ENCODE measurements at places on chromosomes 16 and 17.

GRCh38 chr17:28078341-28079229 lies 36.1 kb downstream of the NLK start:
- DNase-seq = no peak

- peak; percentile 23 for DNase-seq
Observed at GRCh38 chr17:19812407-19812806, 55.3 kb downstream of the ULK2 start.

DNA sequence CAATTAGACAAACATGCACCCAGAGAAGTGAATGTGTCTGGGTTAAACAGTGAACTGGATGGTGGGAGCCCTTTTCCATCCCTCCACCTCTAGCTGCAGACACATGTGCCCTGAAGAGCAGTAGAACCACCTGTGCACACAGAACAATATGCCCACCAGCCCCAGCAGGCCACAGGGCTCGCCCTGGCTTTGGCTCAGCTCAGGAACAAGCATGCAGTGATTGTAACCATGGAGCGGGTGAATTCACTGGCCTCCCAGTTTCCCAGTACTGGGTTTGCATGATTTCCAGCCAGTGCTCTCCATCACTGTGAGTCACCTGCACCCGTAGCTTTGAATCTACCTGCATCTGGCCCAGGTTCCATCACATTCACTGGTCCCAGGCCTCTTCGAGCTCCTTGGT lies 5.2 kb downstream of the GPR179 start:
- no peak for DNase-seq

GRCh38 chr16:19239511-19240155 lies 45.9 kb upstream of the CLEC19A start:
- DNase-seq = no peak

GRCh38 chr17:7687908-7688807 lies at the start of gene WRAP53:
TSS of gene WRAP53 (plus strand) at chr17:7688477. CDS start at chr17:7688649, 172 bp downstream.
- peak; percentile 95 for DNase-seq

- DNase-seq = no peak
Observed at GRCh38 chr17:36545077-36545464, 352 bp downstream of the GGNBP2 start.

GRCh38 chr17:15121426-15121825 lies 143.7 kb downstream of the PMP22 start:
- DNase-seq = no peak

DNA sequence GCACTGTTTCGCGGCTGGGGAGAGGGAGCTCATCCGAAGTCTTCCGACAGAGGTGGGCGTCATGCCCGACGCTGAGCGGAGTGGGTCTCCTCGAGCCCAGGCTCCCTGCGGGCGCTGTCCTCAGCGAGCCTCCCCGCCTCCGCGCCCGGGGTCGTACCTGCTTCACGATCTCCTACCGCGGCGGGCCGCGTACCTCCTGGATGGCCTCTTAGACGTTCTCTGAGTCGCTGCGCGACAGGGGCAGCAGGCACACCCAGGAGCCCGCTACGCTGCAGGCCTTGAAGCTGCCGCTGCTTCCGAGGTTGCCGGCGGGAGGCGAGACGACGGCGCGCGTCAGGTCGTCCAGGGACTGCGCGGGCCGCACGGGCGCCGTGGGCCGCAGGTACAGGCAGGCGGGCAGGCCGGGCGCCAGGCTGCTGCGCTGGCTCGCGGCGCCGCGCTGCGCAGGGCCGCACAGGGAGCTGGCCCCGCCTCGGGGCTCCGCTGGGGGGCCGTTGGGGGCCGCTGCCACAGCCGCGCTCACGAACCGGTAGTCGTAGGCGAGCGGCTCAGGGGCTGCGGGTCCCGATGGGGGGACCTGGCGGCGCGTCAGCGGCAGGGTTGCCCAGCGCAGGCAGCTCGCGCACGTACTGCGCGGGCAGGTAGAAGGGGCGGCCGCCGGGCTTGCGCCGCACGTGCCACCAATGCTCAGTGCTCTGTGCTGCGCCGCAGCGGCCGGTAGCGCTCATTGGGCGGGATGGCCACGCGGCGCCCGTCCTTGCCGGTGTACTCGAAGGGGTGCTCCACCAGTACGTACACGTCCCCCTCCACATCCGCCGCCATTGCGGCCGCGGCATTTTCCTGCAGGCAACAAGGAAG lies 116.4 kb upstream of the SMURF2 start:
- DNase-seq = no peak

GRCh38 chr17:47644324-47644723 lies 5.4 kb upstream of the KPNB1 start:
- no peak for DNase-seq

- DNase-seq = no peak
Observed at GRCh38 chr17:37519251-37519985, 29.7 kb downstream of the DUSP14 start.

- DNase-seq = no peak
Observed at GRCh38 chr17:15654886-15655561, 29.1 kb downstream of the TRIM16 start.

DNA sequence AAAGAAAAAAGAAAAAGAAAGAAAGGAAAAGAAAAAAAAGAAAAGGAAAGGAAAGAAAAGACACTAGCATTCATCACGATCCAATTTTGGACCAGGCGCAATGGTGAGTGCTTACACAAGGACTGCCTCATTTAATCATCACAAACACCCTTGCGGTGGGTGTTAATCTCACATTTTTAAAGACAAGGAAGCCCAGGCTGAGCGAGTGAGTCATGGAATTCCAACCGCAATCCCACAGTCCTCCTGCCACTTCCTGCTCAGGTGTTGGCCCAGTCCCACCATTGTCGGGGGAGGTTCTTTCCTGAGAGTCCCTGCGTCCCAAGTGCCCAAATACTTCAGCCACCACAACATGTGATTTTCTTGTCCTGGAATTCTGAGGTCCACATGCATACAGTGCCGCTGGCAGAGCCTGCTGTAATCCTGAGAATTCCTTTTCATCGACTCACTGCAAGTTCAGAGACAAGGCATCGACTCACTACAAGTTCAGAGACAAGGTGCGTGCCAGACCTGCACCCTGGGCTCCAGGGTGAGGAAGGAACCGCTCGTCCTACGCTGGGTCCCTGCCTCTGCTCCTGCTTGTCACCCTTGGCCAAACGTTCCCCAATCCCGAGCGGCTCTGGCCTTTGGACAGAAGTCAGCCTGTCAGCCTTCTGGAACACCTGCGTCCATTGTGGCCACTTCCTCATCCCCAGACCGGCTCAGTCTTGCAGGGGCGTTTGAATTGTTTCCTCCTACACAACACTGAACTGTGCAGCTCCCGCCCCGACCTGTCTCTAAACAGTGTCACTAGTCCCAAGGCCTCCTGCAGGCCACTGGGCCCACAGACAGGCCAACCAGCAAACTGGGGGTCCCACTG lies 5.8 kb downstream of the ZG16B start:
- DNase-seq = no peak

DNA sequence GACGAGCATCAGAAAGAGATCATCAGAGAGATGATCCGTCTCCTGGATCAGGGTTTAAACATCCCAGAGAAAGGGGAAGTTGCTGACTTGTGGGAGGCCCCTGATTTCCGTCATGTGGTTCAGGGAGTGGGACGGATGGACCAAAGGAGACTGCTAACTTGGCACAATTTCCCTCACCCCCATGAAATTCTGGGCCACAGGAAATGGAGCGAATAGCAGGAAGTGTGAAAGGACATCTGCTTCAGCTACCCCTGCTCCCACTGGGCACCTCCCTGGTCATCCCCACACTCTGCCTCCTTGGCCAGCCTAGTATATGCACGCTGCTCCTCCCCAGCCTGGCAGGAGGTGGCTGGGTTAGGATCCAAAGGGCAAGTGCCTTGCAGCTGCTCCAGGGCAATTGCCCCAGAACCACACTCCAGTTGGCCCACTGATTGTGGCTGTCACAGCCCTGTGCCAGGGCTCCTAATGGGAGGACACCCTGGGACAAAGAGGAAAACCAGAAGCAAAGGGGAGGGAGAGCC lies 1.3 kb downstream of the ARRB2 start:
- DNase-seq = no peak

- DNase-seq = no peak
Observed at GRCh38 chr16:56896244-56896643, 31.2 kb downstream of the SLC12A3 start.

DNA sequence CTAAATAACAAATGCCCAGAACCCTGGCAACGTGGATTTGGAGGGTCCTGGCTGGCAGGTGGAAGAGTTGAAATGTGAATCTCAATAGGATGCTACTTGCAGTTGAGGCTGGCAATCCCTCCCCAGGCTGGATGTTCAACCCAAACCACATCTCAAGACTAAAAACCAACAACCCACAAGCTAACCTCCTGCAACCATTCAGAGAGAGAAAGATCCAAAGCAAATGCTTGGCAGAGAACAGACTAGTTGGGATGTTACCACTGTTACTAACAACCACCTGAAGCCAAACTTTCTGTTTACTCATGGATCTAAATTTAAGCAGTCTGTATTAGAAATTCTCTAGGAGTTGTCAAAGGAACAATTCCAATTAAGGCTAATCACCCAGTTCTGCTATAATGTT lies 27.9 kb downstream of the SMG6 start:
- peak; percentile 28 for DNase-seq

DNA sequence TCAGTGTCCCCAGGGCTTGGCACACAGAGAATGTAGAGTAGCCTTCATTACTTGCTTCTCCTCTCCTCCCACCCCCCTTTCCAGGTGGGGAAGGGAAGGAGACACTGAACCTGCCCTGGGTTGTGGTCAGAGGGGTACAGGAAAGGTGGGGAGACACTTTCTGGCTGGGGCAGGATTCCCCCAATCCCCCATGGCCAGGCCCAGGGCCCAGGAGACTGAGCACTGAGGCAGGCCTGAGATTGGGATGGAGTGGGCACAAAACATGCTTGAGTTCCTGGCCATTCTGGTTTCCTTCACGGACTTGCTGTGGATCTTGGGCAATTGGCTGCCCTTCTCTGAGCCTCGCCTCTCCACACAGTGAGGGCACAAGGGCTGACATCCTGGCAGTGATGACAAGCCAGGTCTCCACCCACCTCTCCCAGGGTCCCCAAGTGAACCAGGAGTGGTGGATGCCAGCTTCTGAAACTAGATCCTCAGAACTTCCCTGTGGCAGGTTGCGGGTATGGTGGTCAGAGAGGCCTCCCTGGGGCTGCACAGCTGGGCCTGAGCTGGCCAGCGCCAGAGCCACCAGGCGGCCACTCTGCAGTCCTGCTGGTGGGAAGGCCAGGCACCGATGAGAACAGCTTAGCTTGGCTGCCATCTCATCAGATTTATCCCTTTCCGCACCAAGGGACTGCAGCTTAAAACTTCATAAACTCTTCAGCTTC lies 9.3 kb downstream of the ZNF629 start:
- DNase-seq = no peak

DNA sequence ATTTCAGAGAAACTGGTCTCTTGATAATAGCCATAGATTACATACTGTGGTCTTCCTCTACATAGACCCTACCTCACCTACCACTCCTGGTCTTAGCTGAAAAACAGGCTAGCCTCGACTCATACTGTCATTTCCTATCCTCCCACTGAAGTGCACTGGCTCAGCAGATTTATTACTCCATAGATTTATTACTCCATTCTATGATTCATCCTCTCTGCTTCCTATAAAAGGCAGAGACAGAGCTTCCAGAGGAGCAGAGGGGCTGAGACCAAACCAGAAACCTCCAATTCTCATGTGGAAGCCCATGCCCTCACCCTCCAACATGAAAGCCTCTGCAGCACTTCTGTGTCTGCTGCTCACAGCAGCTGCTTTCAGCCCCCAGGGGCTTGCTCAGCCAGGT lies at the start of gene CCL7:
Gene CCL7, plus strand, starts transcription at position 253 of the 400 bp plus-strand sequence. Its CDS starts 70 bp downstream, at position 323.
- DNase-seq = no peak

GRCh38 chr16:69566981-69567680 lies 1.4 kb downstream of the NFAT5 start:
- DNase-seq = no peak

DNA sequence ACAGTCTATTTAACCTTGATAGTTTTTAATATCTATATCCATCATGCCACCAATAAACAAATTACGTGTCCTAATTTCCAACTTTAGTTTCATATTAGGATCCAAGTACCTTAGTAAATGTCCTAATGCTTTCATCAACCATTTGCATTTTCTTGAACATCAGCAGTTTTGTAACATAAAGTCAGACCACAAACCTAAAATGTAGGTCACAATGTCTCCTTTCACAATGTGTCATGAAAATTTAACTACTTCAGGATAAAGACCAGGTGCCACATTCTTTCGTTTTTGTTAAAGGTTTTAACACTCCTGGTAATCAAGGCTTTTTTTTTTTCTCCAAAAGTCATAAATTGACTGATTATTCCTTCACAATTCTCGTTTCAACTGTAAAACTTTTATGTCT lies 310.7 kb upstream of the PMFBP1 start:
- peak; percentile 14 for DNase-seq

DNA sequence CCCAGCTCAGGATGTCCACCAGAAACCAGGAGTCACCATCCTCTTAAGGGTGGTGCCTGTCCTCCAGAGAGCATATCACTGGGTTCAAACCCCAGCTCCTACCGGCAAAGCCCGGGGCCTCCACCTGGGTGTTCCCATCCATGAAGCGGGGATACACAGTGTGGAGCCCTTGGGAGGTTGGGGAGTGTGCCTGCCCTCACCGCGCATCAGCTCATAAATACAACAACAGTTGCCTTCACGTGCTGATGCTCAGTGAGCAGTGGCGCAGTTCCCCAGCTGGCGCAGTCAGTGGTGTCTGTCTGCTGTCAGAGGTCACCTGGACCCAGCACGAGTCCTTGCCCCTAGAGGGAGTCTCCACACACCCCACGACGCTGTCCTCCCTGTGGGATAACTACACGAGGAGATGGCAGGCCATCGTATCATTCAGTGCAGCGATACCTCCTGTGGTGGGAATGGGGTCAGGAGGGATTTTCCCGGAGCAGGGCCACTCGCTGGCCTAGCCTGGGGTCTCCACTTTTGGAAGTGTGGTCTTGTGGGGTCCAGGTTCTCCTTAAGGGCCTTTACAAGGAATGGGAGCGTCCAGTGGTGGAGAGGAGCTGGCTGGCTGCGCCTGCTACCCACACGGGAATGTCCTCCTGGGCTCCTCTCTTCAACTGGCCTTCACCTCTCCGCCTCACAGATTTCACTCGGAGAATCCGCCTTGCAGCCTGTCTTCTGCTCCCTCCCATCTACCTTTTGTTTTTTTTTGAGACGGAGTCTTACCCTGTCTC lies 2.3 kb upstream of the ELOB start:
- no peak for DNase-seq

GRCh38 chr17:28549236-28550132 lies 2.9 kb downstream of the UNC119 start:
- DNase-seq = peak; percentile 71

GRCh38 chr16:88130681-88131080 lies 179.4 kb downstream of the BANP start:
- DNase-seq = no peak

DNA sequence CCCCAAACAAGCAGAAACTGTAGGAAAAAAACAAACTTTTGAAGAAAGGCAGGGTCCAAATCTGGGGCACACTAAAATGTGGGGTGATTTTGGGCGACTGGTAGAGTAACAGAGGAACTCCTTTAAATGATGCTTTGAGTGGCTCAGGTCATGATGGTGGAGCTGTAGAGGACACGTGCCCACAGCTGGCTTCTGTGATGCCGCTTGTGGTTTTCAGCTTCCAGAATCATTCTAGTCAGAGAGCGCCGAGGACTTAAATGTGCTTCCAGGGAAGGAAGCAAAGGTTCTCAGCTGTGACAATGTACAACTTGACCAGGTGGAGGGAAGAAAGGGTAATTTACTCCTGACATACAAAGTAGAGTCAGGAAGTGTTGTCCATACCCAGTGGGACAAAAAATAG lies 162.4 kb downstream of the LGALS9B start:
- DNase-seq = no peak

GRCh38 chr16:30009990-30010843 lies 610 bp downstream of the DOC2A start:
- no peak for DNase-seq

- no peak for DNase-seq
Observed at GRCh38 chr17:27569884-27570577, 61.0 kb upstream of the LGALS9 start.

- DNase-seq = no peak
Observed at GRCh38 chr17:71023249-71024030, 854.1 kb downstream of the KCNJ2 start.
